Activated naive CD8-positive, alpha-beta T cell treated with anti-CD3 and anti-CD28 coated beads, Interleukin-2, amount 50 U/mL, for 16 hours (primary cell): ENCODE measurements at places on chromosomes 11 and 22.
A peak's percentile ranks its signal among the peaks of the same experiment; 100 is the strongest.

- no peak for DNase-seq
Measured at GRCh38 chr11:59545179-59546020, 34.1 kb downstream of the OR4D9 start.

DNA sequence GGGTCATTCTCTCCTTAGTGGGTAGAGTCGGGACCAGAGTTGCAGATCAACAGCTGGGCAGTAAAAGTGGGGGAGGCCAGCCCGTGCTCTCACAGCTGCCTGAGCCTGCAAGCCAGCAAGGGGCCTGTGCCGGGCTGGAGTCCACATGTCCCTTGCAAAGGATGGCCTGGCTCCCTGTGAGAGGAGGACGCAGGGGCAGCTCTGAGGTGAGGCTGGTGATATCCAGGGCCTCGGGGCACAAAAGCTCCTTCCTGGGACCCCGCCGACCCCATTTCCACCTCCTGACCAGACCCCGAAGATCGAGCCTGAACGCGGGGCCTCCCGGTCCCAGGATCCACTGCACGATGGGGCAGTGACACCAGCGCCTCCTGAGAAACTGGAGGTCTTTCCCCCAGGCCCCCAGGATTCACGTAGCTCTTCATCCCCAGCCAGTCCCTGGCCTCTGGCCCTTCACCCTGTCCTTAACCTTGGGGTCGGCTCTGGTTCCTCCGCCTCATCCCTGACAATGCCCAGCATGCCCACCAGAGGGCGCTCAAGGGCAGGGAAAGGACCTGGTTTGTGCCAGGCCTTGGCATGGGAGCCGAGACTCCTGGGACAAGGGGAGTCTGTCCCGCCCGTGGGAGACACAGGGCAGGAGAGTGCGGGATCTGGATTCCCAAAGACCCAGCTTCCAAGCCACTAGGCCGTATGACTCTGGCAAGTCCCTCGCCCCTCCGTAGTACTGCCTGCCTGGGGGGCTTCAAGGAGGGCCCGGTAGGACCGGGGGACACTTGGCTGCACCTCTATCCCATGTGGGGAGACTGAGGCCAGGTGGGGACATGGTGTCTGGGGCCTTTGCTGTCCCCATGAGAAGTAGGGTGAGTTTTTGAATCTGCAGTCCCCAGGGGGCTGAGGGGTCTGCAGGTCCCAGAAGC lies 17.8 kb upstream of the WNT7B start:
- DNase-seq: peak; percentile 56

DNA sequence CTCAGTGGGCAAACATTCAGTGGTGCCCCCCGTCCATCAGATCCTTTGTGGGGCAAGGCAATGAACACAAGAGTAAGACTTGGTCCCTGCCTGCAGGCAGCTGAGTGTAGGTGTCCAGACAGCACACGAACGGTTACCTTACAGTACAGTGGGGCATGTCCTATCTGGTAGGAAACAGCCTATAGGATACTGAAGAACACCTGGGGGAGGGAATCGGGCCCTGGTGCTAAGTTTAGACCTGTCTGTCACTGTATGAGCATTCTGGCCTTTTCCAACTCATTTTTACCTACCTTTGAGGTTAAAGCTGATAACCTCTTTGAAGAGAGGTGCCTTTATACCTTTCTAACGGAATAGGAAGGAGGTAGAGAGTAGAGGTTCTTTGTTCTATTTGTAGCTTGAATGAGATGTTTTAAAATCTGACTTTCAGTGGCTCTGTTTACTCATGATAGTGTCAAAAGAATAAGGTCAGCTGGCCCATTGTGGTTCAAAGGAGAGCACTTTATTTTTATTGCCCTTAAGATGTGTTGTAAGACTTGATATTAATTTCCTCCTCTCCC lies 8.9 kb downstream of the ZNRF3 start:
- no peak for DNase-seq

- DNase-seq: no peak
Measured at GRCh38 chr11:44029507-44029845, 18.3 kb upstream of the ACCSL start.

GRCh38 chr11:69390561-69390960 lies 90.9 kb upstream of the LINC01488 start:
- DNase-seq: no peak

- no peak for DNase-seq
Measured at GRCh38 chr11:119340335-119341221, at the start of gene C1QTNF5. Gene C1QTNF5 (minus strand): TSS chr11:119340883. CDS start chr11:119340397, 486 bp downstream.

GRCh38 chr11:60863550-60864521 lies 3.5 kb upstream of the ZP1 start:
- no peak for DNase-seq

- DNase-seq: no peak
Measured at GRCh38 chr11:61923166-61924063, 6.0 kb upstream of the RAB3IL1 start.

DNA sequence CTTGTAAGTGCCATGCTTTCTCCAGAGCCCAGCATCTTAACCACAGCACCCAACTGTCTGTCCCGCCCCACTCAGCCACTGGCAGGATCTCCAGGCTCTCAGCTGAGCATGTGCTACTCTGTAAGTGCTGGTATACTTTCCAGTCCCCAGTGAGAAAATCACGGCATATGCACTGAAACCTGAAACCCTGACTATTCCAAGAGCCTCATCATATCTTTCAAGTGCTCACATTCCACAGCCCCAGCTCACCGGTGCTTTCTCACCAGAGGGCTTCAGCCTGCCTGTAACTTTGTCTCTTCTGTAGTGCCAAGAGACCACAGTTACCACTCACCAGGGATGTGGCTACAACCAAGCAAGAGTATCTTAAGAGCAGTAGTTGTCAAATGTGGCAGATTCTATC lies 24.4 kb upstream of the PAMR1 start:
- no peak for DNase-seq

DNA sequence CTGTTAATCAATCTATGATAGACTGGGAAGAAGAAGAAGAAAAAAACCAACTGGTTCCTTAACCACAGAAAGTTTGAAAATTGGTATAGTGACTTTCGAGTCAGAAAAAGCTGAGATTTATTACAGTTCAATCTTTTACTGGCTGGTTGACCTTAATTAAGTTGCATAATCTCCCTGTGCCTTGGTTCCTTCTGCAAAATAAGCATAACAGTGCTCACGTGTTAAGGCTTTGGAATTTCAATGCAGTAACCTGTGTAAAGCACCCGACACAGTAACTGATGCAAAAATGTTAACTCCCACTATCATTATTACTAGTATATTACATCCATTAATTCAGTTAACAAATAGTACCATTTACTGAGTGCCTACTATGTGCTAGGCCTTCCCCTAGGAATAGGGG lies 22.6 kb upstream of the E2F8 start:
- no peak for DNase-seq

- no peak for DNase-seq
Measured at GRCh38 chr22:23072911-23073491, 2.7 kb downstream of the GNAZ start.

DNA sequence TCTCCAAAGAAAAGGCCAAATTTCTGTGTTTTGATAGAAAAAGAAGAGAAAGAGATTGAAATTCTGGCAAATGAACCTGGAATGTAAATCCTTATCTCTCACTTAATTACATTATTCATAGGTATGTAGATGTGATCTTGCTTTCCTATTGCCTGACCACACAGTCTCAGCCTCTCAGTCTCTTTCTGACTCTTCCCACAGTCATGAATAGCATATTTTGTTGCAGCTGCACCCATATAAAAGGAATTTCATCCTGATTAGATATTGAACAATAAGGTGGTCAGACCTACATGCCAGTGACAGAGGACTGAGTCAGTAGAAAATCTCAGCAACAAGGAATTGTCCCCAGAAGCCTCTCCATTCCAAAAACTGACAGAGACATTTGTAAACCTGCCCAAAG lies 62.9 kb upstream of the LRRC4C start:
- DNase-seq: no peak

DNA sequence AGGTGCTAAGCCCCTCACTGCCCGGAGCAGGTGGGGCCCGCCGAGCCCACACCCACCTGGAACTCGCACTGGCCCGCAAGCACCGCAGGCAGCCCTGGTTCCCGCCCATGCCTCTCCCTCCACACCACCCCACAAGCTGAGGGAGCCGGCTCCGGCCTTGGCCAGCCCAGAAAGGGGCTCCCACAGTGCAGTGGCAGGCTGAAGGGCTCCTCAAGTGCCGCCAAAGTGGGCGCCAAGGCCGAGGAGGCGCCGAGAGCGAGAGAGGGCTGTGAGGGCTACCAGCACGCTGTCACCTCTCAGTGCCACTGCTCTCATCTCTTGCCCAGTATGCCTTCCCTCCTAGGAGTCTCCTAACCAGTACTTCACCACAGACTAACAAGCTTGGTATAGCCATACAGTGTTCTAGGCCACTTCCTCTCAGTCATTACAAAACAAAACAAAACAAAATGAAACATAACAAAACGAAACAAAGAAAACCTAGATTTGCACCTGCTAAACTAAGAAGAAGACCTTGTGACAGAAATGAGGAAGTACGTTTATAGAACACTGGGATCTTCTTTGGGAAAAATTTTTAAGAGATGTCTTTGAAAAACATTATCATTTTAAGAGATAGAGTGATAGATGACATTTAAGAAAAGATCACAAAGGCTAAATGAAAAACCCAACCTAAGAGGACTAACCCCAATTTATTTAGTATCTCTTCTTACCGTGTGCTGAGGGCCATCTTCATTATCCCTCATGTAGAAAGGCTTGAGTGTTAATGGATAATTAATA lies 47.7 kb upstream of the GAB2 start:
- DNase-seq: no peak

DNA sequence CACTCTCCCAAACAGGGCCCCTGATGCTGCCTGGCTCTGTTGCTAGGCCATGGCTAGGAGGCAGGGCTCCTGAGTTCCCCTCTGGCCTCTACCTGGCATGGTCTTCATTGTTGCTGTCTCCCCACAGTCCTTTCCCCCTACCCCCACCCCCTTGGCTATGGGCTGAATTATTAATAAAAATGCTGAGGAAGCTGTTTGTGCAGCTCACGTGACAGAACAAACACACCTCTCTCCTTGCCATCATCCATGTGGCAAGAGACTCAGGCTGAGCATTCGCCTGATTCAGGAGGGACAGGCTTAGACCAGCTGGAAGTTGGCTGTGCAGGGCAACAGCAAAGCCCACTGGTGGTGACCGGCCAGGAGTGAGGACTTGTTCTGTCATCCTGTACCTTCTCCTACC lies 4.2 kb upstream of the SYT7 start:
- DNase-seq: no peak

- no peak for DNase-seq
Measured at GRCh38 chr11:64753019-64753379, 6.8 kb downstream of the PYGM start.

DNA sequence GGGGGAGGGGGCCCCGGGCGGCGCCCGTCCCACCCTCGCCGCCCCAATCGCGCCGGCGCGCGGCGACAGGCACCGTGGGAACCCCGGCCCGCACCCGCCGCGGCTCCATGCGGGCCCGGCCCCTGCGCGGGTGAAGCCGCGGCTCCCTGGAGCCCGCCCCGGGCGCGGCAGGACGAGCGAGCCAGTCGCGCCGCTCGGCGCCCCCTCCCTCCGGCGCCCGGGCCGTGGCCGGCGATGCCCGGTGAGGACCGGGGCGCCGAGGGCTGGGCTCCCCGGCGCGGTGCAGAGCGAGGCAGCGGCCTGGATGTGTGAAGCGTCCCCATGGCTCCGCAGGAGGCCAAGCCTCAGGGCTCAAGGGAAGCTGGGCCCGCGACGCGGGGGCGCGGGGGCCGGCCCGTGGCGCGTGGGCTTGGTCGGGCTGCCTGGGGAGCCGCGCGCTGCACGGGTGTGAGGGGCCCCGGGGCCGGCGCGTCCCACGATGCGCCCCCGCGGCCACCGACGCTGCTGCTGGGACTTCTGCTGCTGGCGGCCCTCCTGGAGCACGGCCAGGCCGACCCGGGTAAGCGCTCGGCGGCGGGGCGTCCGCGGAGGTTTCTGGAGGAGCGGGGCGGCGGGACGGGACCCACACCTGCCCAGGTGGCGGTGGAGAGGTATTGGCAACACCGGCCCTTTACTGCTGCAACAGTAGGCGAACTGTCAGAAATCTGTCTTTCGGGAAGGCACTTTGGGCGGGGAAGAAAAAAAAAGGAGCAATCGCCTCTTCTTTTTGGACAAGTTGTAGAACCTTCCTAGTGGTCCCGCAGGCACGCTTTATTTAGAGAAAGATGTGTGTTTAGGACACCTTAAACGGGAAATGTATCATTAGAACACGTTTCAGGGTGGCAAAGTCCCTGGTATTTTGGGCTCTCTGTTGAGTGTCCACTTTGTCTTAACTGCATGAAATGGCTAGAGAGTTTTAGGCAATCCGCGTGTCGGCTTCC lies 119.4 kb downstream of the HIPK3 start:
- DNase-seq: no peak

- DNase-seq: no peak
Measured at GRCh38 chr22:41565403-41566054, 4.7 kb downstream of the CSDC2 start.
